ENCODE measurements at places on chromosomes 4 and X. TPM values are rescaled to one million over a fixed set of nuclear protein-coding genes. Genes with fewer than 3 reads are reported as not detected.

The RTL5 gene
- total RNA-seq, result 1.5 TPM

The AMER1 gene
- 3.5 TPM for total RNA-seq

The L1CAM gene
- total RNA-seq, result 7.0 TPM

- DNase-seq, result no peak
These were observed 150.2 kb upstream of the HAND2 start for GRCh38 chr4:173680278-173680677.

- DNase-seq, result no peak
These were observed 26.0 kb downstream of the AFM start for GRCh38 chr4:73507541-73507940.

- no peak for DNase-seq
These were observed 80.9 kb downstream of the RFC1 start for GRCh38 chr4:39285111-39285795.

- DNase-seq, result no peak
These were observed 7.7 kb upstream of the ASB9 start for GRCh38 chrX:15277604-15278003.

DNA sequence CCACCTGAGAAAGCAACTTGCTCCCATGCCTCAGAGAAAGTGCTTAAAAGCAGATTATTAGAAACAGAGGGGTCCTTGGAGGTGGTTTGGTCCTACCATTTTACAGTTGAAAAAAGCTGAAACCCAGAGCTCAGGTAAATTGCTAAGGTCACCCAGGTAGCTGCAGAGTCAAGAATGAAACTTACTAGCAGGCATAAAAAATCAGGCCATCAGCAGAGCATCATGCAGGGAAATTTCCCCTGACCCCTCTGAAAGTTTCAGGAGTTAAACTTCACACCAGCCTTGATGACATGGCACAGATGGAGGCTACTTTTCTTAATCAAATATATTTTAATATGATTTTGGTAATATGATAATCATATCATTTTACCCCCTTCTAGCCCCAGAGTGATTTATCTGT lies 70.3 kb downstream of the IRF2 start:
- DNase-seq, result no peak

DNA sequence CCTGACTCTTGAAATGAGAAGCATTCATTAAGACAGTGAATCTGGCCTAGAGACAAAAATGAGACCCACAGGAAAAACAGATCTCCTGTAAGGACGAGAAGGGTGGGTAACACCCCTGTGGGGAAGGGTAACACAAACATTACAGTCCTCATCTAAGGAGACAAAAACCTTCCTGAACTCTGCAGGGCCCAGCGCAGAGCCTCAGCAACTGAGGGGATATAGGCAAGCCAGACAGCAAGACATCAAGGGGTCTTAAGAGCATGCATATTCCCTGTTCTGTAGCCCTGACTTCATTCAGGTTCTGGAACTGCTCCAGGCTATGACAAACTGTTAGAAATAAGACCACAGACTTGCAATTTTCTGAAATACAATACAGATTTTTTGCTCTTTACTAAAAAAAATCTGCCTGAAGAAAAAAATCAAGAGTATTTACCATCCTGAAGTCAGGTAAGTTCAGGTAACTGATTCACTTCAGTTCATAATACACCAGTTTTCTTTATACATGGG lies 15.5 kb downstream of the COX18 start:
- no peak for DNase-seq

GRCh38 chr4:69493515-69493914 lies 2.2 kb downstream of the UGT2B4 start:
- no peak for DNase-seq

- DNase-seq, result no peak
These were observed 140.4 kb downstream of the ZNF518B start for GRCh38 chr4:10316851-10317250.

DNA sequence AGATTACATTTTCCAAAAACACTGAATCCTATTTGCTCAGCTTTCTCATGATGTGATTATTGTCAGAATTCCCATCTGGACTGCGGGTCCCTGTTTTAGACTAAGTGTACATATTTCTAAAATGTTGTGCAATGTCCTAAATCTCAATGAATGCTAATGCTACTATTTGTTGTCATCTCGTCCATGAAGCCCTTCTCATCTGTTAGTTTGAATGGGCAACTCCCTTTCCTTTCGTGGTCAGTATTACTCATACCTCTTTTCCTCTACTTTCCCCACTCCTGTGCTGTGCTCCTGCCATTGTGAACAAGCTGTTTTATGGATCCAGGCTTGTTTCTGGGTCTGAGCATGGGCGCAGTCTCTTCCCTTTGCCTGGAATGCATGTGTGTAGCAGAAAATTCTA lies 91.0 kb downstream of the MID1 start:
- DNase-seq, result no peak

- no peak for DNase-seq
These were observed 328.8 kb downstream of the ADAM29 start for GRCh38 chr4:175246941-175247340.

- DNase-seq, result no peak
These were observed 70.6 kb downstream of the TNIP2 start for GRCh38 chr4:2685541-2685940.

DNA sequence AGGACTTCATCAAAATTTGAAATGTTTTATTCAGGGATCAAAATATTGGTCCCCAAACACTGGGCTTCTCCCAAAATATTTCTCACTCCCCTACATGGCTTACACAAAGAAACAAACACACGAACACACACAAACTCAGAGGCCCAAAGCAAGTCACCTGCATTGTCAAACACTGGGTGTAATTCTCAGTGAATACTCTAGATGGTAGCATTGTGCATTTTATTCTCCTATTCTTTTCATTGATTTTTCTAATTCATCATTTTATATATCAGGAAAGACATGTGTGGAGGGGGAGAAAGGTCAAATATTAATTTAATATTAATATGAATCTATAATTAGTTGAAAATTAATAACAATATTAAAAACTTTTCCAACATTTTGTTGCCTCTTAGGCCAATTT lies 72.3 kb upstream of the TNMD start:
- no peak for DNase-seq

GRCh38 chr4:40843696-40844095 lies 93.9 kb downstream of the NSUN7 start:
- no peak for DNase-seq

GRCh38 chrX:134251241-134251640 lies 14.3 kb downstream of the CCDC160 start:
- DNase-seq, result no peak

GRCh38 chrX:13899607-13900006 lies 82.7 kb upstream of the GPM6B start:
- no peak for DNase-seq
